Naive thymus-derived CD4-positive, alpha-beta T cell (primary cell): ENCODE measurements at places on chromosomes 12 and 14. TPM values are rescaled to one million over a fixed set of nuclear protein-coding genes. Genes with fewer than 3 reads are reported as not detected.

DNA sequence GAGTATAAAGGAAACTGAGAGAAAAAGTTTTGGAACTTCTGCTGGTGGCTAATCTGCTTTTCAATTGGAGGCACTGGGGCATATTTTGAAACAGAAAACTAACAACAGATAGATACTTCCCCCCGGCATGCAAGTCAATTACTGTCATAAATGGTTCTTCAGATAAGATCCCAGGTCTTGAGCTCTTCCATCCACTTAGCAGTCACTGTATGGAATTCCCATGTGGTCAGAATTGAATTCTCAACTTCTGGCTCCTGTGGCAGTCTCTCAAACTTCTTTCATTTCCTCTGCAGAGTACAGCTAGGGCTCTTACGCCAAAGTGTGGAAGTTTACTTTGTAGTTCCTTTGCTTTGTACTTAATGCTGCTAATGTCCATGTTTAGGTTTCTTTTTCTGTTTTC, 452.2 kb downstream of the IPO8 start:
- H3K4me1 ChIP-seq, result no peaks in the 10 kb centered on the region
- H3K27ac ChIP-seq, result no peak overlapping the region
- H3K36me3 ChIP-seq, result no peaks in the 10 kb centered on the region
- no peak for DNase-seq

- no peak overlapping the region for H3K27ac ChIP-seq
- H3K27me3 ChIP-seq, result no peaks in the 10 kb centered on the region
- no peak for DNase-seq
- no peaks in the 10 kb centered on the region for H3K4me1 ChIP-seq
- no peaks in the 10 kb centered on the region for H3K36me3 ChIP-seq
These were observed 76.1 kb upstream of the HECTD1 start for GRCh38 chr14:31283578-31284252.

GRCh38 chr12:83168751-83169150, 482.0 kb downstream of the TMTC2 start:
- no peaks in the 10 kb centered on the region for H3K27me3 ChIP-seq
- H3K36me3 ChIP-seq, result no peaks in the 10 kb centered on the region
- DNase-seq, result no peak
- no peaks in the 10 kb centered on the region for H3K4me1 ChIP-seq

DNA sequence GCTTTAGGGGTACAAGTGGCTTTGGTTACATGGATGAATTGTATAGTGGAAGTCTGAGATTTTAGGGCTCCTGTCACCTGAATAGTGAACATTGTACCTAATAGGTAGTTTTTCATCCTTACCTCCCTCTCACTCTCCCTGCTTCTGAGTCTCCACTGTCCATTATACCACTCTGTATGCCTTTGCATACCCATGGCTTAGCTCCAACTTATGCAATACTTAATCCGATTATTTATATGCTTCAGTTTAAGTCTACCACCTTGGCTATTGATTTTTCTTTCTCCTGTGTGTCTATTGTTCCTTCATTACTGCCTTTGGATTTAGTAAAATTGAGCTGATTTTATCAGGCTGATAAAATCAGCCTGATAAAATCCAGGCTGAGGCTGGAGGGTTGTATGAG, 30.5 kb upstream of the C12orf71 start:
- H3K4me3 ChIP-seq, result no peak overlapping the region
- H3K36me3 ChIP-seq, result no peaks in the 10 kb centered on the region
- DNase-seq, result no peak

The DACT1 gene
- total RNA-seq, result 32.3 TPM

The COQ10A gene
- 35.7 TPM for total RNA-seq

The KLHDC1 gene
- total RNA-seq, result 2.6 and 2.8 TPM in 2 replicates

The CMA1 gene
- total RNA-seq, result 0.56 TPM
